Activated T-helper 2 cell treated with anti-CD3 and anti-CD28 coated beads, Interferon-gamma antibody, Interleukin-2, Interleukin-4, amounts not matched to agents 10 μg/mL and 5 μg/mL and 100 μg/mL, durations not matched to agents 14 hours and 24 hours and 36 hours (primary cell): ENCODE measurements at places on chromosomes 12 and 14. TPM values are rescaled to one million over a fixed set of nuclear protein-coding genes. Genes with fewer than 3 reads are reported as not detected.

GRCh38 chr12:45088608-45089007, 37.7 kb upstream of the DBX2 start:
- DNase-seq, result no peak

Gene GDF3
- not detected in 2 replicates for total RNA-seq

DNA sequence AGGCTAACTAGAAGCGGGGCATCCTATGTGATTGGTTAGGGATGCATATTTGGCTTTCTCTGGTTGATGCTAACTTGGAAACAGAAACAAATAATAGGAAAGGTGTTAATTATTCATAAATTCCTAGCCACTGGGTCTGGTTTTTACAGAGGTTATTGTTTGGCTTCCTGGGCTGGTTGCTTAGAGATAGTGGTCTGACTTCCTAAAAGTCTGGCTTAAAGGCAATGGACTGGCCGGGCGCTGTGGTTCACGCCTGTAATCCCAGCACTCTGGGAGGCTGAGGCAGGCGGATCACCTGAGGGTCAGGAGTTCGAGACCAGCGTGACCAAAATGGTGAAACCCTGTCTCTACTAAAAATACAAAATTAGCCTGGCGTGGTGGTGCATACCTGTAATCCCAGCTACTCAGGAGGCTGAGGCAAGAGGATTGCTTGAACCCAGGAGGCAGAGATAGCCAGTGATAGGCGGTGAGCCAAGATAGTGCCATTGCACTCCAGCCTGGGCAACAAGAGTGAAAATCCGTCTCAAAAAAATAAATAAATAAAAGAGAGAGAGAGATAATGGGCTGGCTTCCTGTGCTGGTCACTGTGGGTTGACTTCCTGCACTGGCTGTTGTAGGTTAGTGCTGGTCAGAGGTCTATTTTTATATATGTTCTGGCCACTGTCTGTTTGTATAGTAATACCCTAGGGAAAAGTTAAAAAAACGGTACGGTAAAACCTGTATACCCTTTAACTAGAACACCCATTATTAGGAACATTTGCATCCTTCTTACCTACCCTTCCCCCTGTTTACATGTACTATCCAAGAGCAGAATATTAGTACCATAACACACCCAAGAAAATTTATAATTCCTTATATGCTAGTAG, 24.1 kb downstream of the OR6S1 start:
- no peak for DNase-seq

DNA sequence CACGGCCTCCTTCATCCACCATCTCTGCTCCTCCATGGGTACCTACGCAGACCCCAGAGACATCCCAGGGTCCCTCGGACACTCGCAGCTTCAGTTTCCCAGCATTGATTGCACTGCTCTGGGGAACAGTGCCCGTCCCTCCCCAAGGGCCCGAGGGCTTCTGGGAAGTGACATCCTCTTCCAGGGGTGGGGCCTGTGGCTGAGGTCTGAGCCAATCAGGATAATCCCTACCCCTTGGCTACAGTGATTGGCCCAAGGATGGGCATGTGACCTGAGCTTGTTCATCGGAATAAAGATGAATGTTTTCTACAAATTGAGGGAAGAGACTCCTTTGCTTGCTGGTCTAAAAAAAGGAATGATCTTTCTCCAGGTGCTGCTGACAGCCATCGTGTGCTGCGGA, 37.3 kb upstream of the MYL2 start:
- DNase-seq, result no peak

Gene ANKRD52
- 66.0 and 78.0 TPM in 2 replicates for total RNA-seq

- DNase-seq, result no peak
Observed at GRCh38 chr14:102508410-102508773, 1.2 kb downstream of the ANKRD9 start.

DNA sequence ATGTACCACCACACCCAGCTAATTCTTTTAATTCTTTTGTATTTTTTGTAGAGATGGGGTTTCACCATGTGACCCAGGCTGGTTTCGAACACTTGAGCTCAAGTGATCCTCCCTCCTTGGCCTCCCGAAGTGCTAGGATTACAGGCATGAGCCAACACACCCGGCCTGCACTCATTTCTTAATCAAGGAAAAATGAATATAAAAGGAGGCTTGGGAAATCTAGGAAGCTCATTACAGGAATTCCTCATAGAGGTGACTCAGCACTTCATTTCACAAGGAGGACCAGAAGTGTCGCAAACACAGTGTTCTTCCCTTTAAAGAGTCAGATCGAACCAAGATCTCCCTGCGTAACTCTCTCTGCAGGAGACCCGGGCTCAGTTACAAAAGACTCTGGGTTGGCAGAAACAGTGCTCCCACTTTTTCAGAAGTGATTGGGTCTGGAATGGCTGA, 30.3 kb downstream of the NFKBIA start:
- no peak for DNase-seq

GRCh38 chr12:3436461-3437065, 54.4 kb upstream of the PRMT8 start:
- DNase-seq, result no peak

Gene NTS
- not detected in 2 replicates for total RNA-seq

GRCh38 chr12:12244341-12244740, 22.5 kb downstream of the LRP6 start:
- DNase-seq, result no peak

DNA sequence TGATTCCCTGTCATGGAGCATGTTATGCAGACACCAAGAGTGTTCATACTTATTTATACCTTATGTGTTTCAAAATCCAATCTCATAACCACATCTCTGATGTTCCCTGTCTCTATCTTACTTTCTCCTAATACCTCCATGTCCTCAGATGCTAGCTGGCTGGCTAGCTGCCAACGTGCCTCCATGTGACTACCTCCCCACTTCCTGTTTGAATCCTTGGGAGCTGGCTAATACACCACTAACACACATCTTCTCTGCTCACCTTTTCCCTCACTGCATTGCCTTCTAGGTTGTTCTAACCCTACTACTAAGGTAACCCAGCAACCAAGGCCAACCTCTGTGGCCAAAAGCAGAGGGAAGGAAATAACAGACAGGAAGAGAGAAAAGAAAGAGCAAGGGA, 27.3 kb downstream of the TTC5 start:
- no peak for DNase-seq

Gene FGF6
- not detected in 2 replicates for total RNA-seq

DNA sequence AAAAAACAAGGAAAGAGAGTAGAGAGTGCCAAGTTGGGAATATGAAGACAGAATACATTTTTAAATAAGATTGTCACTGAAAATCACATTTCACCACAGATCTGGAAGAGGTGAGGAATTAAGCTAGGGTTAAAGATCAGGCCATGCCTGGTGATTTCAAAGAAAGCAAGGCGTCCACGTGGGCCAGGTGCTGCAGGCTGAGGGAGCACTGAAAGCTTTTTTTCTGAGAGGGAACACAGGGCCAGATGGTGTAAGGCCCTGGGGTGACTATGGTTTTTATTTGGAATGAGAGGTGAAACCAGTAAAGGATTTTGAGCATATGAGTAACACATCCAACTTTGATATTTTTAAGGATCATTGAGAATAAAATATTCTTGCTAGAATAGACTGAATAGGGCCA, 20.9 kb downstream of the SYT1 start:
- DNase-seq, result no peak

- no peak for DNase-seq
Observed at GRCh38 chr14:101031721-101032120, 128.2 kb upstream of the RTL1 start.

- DNase-seq, result no peak
Observed at GRCh38 chr12:3759878-3760277, 7.0 kb upstream of the CRACR2A start.

Gene CDH24
- 1.4 and 2.1 TPM in 2 replicates for total RNA-seq

Gene EDDM3A
- total RNA-seq, result not detected in 2 replicates

DNA sequence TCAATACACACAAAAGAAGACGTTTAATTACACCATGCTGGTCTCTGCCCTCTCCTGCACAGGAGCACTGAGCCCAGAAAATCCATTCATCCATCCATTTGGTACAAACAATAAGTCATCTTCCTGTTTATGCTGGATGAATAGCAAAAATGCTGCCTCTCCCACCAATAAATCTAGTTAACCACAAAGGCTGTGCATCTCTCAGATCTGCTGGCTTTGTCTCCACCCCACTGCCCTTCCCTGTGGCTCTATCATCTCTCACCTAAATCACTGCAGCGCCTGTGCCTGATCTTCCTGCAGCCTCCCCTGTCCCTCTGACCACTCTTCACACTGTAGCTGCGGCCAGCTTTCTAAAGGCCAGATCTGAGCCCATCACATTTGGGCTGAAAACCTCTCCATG, 72.9 kb upstream of the DDX11 start:
- no peak for DNase-seq

Gene LBHD2
- not detected in 2 replicates for total RNA-seq

Gene C12orf57
- total RNA-seq, result 158 and 173 TPM in 2 replicates

Gene ZFHX2
- total RNA-seq, result 2.0 and 2.5 TPM in 2 replicates

DNA sequence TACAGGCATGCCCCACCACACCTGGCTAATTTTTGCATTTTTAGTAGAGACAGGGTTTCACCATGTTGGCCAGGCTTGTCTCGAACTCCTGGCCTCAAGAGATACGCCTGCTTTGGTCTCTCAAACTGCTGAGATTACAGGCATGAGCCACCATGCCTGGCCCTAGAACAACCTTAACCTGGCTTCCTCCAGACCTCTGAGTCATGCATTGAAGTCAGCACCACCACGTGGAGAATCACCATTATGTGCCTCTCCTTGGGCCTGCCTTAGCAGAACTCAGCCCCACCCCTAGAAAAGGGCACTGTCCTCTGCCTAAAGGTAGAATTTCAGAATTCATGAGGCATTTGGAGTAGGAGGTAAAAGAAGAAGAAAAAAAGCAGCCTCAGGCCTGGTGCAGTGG, 49.0 kb downstream of the LIMA1 start:
- DNase-seq, result no peak

GRCh38 chr12:82474798-82475184, 116.5 kb downstream of the METTL25 start:
- DNase-seq, result no peak

Gene DCAF5
- 30.4 and 30.7 TPM in 2 replicates for total RNA-seq

- no peak for DNase-seq
Observed at GRCh38 chr14:89810101-89810500, 144.4 kb downstream of the EFCAB11 start.

Gene SYCP3
- 0.50 and 0.92 TPM in 2 replicates for total RNA-seq

Gene CDK2
- 116 and 121 TPM in 2 replicates for total RNA-seq

DNA sequence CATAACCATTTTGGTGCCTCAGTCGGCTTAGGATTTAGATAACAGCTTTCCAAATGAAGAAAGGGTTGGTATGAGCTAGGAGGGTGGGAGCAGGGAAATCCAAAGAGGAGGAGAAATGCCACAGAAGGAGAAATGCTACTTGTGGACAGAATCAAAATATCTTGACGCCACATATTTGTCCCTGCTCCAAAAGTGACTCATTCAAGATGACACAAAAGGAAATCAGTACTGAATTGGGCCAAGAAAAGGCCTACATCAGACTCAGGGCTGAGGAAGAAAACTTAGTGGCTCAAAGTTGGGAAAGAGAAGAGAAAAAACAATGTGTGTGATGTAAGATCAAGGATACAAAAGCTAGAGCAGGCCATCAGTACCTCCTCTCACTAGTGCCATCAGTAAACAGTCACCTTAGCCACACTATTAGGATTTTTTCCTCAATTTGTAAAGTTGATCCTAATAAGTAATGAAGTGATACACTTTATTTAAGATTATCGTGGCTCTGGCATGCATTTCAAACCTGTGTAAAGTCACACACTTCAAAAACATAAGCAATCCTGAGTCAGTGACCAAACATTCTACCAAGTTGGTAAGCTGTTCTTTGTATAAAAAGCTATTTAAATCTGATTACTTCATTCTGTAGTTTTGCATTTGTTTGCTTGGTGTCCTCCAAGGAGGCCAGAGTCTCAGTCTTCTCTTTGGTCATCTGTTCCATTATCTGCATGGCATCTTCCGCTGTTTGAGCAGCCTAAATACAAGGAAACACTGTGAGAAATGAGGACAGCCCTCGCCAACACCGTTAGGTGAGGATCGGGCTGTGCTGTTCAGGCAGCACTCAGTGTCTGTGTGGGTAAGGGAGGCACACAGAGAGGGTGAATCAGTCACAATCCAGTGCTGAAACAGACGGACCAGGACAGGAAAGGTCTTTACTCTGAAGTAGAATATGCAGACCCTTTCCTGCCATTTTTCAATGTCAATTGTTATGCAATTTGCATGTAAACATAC, 52.6 kb upstream of the VPS33A start:
- DNase-seq, result no peak

DNA sequence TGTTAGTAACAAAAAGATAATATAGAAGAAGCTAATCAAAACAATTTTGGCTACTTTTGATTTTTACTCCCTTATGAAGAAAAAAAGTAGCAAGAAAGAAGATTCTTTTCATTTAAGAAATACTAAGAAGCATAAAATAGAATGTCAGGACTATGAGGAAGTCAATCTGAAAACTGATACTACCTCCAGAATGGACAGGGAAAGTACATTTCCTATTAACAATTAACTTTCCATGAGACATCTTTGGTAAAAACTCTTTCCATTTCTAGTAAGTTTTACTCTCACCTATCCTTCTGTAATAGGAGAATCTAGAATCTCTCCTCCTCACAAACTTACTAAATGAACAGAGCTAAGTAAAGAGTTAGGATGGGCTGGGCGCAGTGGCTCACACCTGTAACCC, 51.3 kb upstream of the NPFF start:
- no peak for DNase-seq
